ENCODE measurements at places on chromosomes 11 and 22.

- DNase-seq, result no peak
Measured at GRCh38 chr22:19766511-19767426, 6.2 kb downstream of the TBX1 start.

DNA sequence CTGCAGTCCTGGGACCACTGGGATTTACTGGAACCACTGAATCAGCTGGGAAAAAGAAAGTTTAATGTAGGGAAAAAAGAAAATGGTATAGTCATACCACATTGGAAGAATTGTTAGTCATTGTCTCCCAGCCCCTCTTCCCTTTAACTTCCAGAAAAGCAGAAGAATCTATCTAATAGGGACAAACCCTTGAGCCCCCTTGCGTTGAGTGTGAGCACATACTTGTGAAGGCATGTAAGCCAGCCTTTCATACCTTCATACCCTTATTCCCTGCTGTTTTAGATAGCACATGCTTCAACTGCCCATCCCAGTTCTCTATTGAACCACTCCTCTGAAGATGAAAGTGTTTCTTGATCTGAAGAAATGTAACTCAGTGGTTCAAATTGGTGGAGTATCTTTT lies 6.6 kb downstream of the TREH start:
- DNase-seq, result no peak

DNA sequence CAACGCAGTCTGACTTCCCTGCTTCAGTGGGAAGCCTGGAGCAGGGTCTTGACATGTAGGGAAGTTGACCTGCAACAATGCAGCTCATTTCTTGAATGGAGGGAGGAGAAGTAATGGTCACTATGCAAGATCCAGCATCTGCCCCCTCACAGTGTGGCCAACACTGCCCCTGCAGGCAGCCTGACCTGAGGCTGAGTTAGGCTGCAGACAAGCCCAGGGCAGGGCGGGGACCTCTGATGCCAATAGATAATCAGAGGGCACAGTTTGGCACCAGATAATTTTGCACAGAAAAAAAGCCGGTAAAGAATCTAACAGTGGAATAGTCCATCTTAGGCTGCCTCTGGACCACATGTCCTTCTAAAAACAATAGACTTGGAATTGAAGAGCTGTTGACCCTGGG lies 182.3 kb downstream of the DSCAML1 start:
- DNase-seq, result no peak

- no peak for DNase-seq
Measured at GRCh38 chr11:24198481-24198880, 298.4 kb upstream of the LUZP2 start.

- DNase-seq, result no peak
Measured at GRCh38 chr11:2763984-2764383, 64.2 kb upstream of the KCNQ1OT1 start.

DNA sequence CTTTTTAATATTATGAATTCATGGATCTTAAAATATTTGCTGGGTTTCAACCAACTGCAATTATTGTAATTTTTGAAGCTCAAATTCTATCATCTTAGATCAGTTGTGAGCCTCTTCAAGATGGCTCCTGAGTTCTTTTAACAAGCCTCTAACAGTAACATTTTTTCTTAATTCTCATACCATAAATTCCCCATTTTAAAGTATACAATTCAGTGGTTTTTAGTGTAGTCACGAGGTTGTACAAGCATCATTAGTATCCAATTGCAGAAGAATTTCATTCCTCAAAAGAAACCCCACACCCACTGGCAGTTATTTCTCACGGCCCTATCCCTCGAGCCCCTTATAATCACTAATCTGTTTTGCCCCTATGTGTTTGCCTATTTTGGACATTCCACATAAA lies 270.8 kb downstream of the SBF2 start:
- no peak for DNase-seq

DNA sequence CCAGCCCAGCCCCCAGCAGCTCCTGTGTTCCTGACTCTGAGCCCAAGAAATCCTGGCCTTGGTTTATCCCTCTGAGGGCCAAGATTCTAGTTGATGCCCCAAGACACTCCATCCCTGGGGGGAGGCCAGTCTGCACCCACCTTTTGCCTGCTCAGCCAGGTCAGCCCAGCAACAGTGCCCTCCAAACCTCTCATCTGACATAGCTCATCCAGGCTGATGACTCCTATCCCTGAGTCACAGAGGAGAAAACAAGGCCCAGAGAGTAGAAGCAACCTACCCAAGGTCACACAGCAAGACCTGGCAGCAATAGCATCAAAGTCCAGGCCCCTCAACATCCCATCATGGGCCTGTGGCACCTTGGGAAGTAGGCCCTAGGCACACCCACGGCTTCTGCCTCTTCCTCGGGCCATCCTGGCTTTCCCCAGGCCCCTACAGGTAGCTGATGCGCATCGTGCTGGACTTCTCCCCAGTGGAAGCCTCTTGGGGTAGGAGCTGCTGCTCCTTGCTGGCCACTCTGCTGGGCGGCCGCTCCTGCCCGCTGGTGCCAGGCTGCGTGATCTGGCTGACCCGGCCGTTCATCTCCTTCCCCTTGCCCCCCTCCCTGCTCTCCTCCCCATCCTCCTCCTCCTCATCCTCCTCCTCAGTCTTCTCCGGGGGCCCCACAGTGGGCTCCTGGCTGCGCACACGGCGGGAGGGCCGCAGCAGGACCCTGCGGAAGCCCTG lies 6.0 kb downstream of the SSTR3 start:
- no peak for DNase-seq
